Stimulated activated CD8-positive, alpha-beta memory T cell treated with anti-CD3 and anti-CD28 coated beads, Interleukin-15, amount 100 ng/mL, for 48 hours (primary cell): ENCODE measurements at places on chromosomes 6 and 20.

DNA sequence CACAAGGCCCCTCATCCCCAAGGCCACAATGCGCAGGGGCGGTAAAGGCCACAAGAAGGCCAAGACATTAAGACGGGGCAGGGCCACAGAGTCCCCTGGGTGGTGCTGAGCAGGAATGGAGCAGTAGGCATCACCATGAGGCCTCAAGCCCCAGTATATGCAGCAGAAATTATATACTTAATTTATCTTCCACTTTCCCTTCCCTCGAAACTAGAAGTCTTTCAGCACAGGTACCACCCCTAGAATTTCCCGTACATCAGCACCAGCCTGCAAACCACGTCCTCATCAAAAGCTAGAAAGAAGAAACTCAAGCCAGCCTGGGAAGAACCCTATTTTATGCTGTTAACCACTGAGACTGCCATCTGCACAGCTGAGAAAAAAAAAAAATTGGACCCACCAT is 89.4 kb downstream of the PLG start:
- no peak for DNase-seq

- no peak for DNase-seq
These were observed 185.5 kb upstream of the TNFAIP3 start for GRCh38 chr6:137681445-137682009.

DNA sequence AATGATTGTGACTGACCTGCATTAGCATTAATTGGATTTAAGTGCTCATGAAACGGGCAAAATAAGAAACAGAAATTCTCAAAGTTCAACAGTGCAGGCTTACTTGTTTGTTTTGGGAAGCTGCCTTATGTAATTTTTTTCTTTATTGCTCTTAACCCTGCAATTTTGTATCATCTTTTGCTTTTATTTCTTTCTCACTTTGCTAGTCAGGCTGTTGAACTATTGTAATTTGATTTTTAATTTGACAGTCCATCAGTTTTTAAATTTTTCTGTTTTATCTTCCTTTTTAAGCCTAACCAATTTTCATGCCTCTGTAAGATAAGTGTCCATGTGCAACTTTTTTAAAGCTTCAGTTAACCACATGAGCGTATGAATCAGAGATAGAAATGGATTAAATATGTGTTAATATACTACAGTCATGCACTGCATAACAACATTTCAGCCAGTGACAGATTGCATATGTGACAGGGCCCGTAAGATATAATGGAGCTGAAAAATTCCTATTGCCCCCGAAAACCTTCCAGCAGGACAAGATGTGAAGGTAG is 44.6 kb downstream of the PEX7 start:
- DNase-seq = no peak

GRCh38 chr20:61885759-61886715 is 179.6 kb downstream of the TAF4 start:
- no peak for DNase-seq

- DNase-seq = no peak
These were observed 19.0 kb downstream of the LYRM2 start for GRCh38 chr6:89619567-89619966.

DNA sequence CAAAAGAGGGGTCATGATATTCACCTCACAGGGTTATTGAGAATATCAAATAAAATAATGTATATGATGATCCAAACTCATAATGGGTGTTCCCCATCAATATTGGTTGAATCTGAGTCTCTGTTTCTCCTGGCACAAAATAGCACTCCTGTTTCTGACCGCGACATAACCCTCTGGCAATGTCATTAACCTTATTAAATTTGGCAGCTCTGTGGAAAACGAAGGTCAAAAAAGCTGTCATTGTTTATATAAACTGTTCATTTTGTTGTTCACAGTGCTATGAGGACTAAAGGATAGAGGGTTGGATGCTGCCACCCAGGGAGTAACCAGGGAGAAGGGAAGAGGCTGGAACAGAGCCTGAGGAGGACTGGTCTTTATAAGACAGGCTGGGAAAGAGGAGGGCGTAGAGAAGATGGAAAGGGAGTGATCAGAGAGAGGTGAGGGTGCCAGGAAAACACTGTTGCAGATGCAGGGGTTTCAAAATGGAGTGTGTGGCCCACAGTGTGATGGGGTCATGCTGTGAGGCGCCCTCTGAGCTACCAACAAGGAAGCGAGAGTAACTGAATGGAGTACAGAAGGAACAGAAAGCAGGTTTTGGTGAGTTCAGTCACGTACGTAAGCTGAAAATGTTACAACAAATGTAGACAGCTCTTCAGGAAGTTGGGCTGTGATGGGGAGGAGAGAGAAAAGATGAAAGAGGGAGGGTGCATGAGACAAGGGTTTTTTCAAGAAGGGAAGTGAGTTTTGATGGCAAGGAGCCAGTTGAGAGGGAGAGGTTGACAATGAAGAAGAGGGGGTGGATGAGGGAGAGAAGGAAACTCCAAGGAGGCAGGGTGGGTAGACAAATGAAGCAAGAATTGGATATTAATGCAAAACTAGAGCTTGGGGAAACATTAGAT is 251.6 kb upstream of the TAB2 start:
- DNase-seq = no peak

- no peak for DNase-seq
These were observed 1353.4 kb upstream of the GJE1 start for GRCh38 chr6:140779341-140779740.

- DNase-seq = no peak
These were observed 94.0 kb downstream of the NOL4L start for GRCh38 chr20:32490942-32491763.

GRCh38 chr6:42505385-42505718 is 53.6 kb upstream of the TRERF1 start:
- no peak for DNase-seq
